Endothelial cell of umbilical vein (primary cell): ENCODE measurements at places on chromosomes 4 and X.
A peak's percentile ranks its signal among the peaks of the same experiment; 100 is the strongest.

GRCh38 chrX:56314334-56314733, 82.2 kb downstream of the KLF8 start:
- H3K27me3 ChIP-seq: no peaks in the 10 kb centered on the region
- no peak overlapping the region for H3K4me3 ChIP-seq
- H3K36me3 ChIP-seq: no peaks in the 10 kb centered on the region
- DNase-seq: no peak
- no peak overlapping the region for H3K27ac ChIP-seq

DNA sequence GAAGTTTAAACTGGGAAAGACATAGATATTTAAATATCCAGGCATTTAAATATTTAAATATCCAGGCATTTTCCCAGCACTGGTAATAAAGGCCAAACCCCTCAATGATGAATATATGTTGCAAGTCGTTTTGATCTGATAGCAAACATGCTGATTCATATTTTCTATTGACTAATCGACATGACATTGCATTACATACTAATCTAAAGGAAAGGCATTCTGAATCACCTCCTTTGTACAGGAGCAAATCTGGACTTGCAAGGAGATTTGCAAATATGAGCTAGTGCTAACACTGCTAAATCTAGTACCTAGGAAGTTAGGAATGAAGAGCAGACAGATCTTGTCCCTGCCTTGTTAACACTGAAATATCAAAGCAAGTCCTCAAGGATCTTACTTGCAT, 207.3 kb downstream of the SLC7A11 start:
- no peaks in the 10 kb centered on the region for H3K36me3 ChIP-seq
- peak; percentile 67 for DNase-seq
- H3K27me3 ChIP-seq: no peaks in the 10 kb centered on the region
- H3K4me1 ChIP-seq: peaks cover 35% of the 10 kb centered on the region
- H3K4me3 ChIP-seq: no peak overlapping the region
- peak overlapping the region; percentile 76 for H3K27ac ChIP-seq

DNA sequence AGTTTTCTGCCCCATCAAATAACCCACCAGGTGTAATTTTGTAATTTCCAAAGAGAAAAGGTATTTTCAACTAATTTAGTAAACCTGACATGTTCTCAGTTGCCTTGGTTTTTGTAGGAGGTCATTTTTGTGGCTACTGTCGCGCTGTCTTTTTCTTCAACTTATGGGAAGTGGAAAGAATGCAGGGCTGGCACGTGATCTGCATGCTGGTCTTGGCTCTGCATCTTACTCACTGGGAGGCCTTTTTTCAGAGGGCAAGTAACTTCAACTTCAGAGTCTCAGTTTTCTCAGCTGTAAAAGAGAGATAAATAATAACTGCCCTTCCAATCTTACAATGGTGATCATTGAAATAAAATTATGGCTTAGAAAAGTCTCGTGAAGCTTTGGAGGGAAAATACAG, 109.9 kb upstream of the SMIM10 start:
- H3K4me3 ChIP-seq: no peak overlapping the region
- no peak for DNase-seq
- H3K27ac ChIP-seq: no peak overlapping the region
- H3K27me3 ChIP-seq: no peaks in the 10 kb centered on the region
- H3K4me1 ChIP-seq: peaks cover under 1% of the 10 kb centered on the region

- H3K4me3 ChIP-seq: peak overlapping the region; percentile 68
- H3K27me3 ChIP-seq: no peaks in the 10 kb centered on the region
- H3K36me3 ChIP-seq: no peaks in the 10 kb centered on the region
- no peak overlapping the region for H3K27ac ChIP-seq
Measured at GRCh38 chr4:139278912-139279759, 889 bp downstream of the MGARP start.

DNA sequence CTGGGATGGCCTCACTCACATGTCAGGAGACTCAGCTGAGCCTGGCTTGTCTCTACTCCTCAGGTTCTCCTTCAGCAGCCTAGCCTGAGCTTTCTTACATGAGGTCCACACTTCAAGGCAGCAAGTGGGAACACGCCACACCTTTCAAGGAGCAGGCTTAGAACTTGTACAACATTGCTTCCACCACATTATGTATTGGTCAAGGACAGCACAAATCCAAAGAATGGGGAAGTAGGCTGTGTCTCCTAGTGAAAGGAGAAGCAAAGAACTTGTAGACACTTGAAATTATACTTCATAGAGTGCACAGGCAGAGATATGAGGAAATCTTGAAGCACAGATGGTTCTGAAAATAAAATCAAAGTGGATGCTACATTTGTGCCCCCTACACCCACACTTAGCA, 120.9 kb upstream of the NOCT start:
- no peaks in the 10 kb centered on the region for H3K27me3 ChIP-seq
- no peak for DNase-seq
- no peak overlapping the region for H3K27ac ChIP-seq

DNA sequence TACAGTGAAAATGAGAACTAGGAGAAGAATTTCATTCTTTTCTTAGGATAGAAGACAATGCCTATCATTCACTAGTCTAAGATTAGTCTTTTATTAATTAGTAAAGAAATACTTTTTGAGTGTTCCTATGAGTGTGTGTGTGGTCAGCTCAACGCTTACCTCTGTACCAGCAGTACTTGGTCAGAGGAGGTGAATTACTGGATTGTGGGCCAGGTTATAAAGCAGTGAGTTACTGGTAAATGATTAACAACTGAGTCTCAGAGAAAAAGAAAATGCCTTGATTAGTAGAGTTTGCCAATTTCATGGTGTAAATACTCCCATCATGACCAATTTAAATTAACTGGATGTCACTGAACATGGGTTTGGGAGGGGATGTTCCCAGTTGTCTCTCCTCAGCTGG, 444.6 kb downstream of the STIM2 start:
- H3K36me3 ChIP-seq: no peaks in the 10 kb centered on the region
- H3K4me1 ChIP-seq: no peaks in the 10 kb centered on the region
- H3K27ac ChIP-seq: no peak overlapping the region
- no peak overlapping the region for H3K4me3 ChIP-seq
- DNase-seq: no peak

GRCh38 chr4:1200425-1201035, 28.1 kb upstream of the SPON2 start:
- no peaks in the 10 kb centered on the region for H3K27me3 ChIP-seq
- DNase-seq: no peak
- no peaks in the 10 kb centered on the region for H3K36me3 ChIP-seq
- no peak overlapping the region for H3K27ac ChIP-seq
- no peaks in the 10 kb centered on the region for H3K4me1 ChIP-seq

- H3K4me3 ChIP-seq: no peak overlapping the region
- peak overlapping the region; percentile 93 for H3K27ac ChIP-seq
- no peaks in the 10 kb centered on the region for H3K36me3 ChIP-seq
- peak; percentile 51 for DNase-seq
- H3K4me1 ChIP-seq: peaks cover 69% of the 10 kb centered on the region
Measured at GRCh38 chr4:44149282-44149681, 299.3 kb downstream of the KCTD8 start.

DNA sequence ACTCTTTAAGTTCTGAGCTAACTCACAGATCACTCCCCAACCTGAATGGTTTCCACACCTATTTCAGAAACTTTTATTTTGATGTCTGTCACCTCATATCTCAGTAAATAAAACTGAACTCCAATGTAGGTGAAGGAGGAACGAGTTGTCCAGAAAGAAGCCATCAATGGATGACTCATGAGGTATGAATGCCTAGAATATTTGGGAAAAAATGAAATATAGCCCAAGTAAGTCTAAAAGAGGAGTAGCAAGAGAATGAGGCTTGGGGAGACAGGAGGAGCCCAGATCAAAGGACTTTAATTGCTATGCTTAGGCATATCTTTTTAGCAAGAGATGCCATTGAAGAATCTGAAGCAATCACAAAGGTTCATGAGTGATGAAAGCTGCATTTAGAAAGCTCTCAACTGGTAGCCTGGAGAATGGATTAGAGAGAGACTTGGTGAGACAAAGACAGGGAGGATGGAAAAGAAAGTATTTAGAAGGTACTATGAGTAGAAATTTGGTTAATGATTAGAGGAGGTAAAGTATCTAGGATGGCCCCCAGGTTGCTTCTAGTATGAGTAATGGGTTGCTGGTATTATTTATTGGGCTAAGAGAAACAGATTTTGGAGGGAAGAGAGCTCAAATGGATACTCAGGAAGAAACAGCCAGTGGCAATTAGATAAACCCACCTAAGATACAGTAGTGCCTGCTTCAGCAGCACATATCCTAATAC, 39.4 kb downstream of the NOCT start:
- H3K4me1 ChIP-seq: peaks cover 5% of the 10 kb centered on the region
- H3K27me3 ChIP-seq: no peaks in the 10 kb centered on the region
- H3K4me3 ChIP-seq: no peak overlapping the region
- no peak overlapping the region for H3K27ac ChIP-seq
- peaks cover 2% of the 10 kb centered on the region for H3K36me3 ChIP-seq

DNA sequence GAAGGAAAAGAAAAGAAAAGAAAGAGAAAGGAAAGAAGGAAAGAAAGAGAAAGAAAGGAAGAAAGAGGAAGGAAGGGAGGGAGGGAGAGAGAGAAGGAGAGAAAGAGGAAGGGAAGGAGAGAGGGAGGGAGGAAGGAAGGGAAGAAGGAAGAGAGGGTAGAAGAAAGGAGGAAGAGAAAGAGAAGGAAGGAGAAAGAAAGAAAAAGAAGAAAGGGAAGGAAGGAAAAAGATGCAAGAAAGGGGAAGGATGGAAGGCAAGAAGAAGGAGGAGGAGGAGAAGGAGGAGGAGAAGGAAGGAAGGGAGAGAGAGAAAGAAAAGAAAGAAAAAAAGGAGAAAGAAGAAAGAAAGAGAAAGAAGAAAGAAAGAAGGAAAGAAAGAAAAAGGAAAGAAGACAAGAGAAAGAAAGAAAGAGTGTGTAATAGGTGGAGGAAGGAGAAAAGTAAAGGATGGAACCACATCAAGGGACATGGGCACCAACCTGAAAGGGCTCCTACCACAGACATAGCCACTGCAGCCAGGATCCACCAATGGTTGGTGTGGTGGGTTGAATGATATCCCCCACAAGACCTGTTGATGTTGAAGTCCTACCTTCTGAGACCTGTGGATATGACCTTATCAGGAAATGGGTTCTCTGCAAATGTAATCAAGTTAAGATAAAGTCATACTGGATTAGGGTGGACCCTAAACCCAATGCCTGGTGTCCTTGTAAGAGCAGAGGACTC, 80.2 kb downstream of the RELL1 start:
- peaks cover 13% of the 10 kb centered on the region for H3K4me1 ChIP-seq
- no peaks in the 10 kb centered on the region for H3K27me3 ChIP-seq
- no peak overlapping the region for H3K27ac ChIP-seq
- no peak overlapping the region for H3K4me3 ChIP-seq
- H3K36me3 ChIP-seq: peaks cover 2% of the 10 kb centered on the region

GRCh38 chr4:74524985-74525384, 80.0 kb downstream of the AREG start:
- no peak overlapping the region for H3K4me3 ChIP-seq
- DNase-seq: no peak
- H3K36me3 ChIP-seq: no peaks in the 10 kb centered on the region
- no peaks in the 10 kb centered on the region for H3K27me3 ChIP-seq
- no peak overlapping the region for H3K27ac ChIP-seq
- H3K4me1 ChIP-seq: no peaks in the 10 kb centered on the region

GRCh38 chr4:5836943-5837342, 55.9 kb downstream of the CRMP1 start:
- no peak overlapping the region for H3K27ac ChIP-seq
- H3K36me3 ChIP-seq: no peaks in the 10 kb centered on the region
- H3K27me3 ChIP-seq: no peaks in the 10 kb centered on the region
- no peaks in the 10 kb centered on the region for H3K4me1 ChIP-seq
- no peak overlapping the region for H3K4me3 ChIP-seq

DNA sequence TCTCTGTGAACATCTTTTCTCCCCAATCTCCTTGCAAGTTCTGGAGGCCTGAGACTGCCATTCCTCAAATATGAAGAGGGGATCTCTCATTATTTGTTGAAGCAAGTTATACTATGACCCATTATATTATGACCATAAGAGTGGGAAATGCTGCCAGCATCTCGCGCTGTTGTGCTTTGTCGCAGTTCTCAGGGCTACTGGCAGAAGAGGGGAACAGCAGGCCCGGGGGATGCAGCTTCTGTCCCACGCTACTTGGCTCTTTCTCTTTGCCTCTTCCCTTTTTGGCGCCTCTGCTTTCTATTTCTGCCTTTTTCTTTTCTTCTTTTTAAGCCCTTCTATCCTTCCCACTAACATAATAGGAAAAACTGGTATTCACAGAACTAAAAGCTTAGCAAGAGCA, 64.2 kb downstream of the GEMIN8 start:
- no peak overlapping the region for H3K27ac ChIP-seq
- H3K4me3 ChIP-seq: no peak overlapping the region
- no peaks in the 10 kb centered on the region for H3K36me3 ChIP-seq
- DNase-seq: no peak
- no peaks in the 10 kb centered on the region for H3K27me3 ChIP-seq

- H3K27ac ChIP-seq: no peak overlapping the region
- H3K27me3 ChIP-seq: no peaks in the 10 kb centered on the region
- DNase-seq: peak; percentile 73
- H3K4me1 ChIP-seq: peaks cover 11% of the 10 kb centered on the region
- no peaks in the 10 kb centered on the region for H3K36me3 ChIP-seq
- H3K4me3 ChIP-seq: no peak overlapping the region
Measured at GRCh38 chrX:150200820-150201287, 162.3 kb upstream of the MAMLD1 start.

- H3K27me3 ChIP-seq: no peaks in the 10 kb centered on the region
- no peak overlapping the region for H3K27ac ChIP-seq
- no peaks in the 10 kb centered on the region for H3K4me1 ChIP-seq
Measured at GRCh38 chr4:181479141-181479540, 764.1 kb upstream of the TENM3 start.

GRCh38 chr4:107069049-107069448, 32.9 kb upstream of the DKK2 start:
- peak overlapping the region; percentile 40 for H3K27ac ChIP-seq
- no peaks in the 10 kb centered on the region for H3K27me3 ChIP-seq
- DNase-seq: peak; percentile 90
- no peaks in the 10 kb centered on the region for H3K36me3 ChIP-seq

- H3K36me3 ChIP-seq: no peaks in the 10 kb centered on the region
- no peaks in the 10 kb centered on the region for H3K27me3 ChIP-seq
- no peak overlapping the region for H3K4me3 ChIP-seq
- DNase-seq: no peak
- no peak overlapping the region for H3K27ac ChIP-seq
- H3K4me1 ChIP-seq: no peaks in the 10 kb centered on the region
Measured at GRCh38 chr4:173280998-173281397, 53.2 kb downstream of the HMGB2 start.

- peaks cover 7% of the 10 kb centered on the region for H3K4me1 ChIP-seq
- H3K27me3 ChIP-seq: no peaks in the 10 kb centered on the region
- no peak for DNase-seq
- no peak overlapping the region for H3K27ac ChIP-seq
- no peaks in the 10 kb centered on the region for H3K36me3 ChIP-seq
Measured at GRCh38 chr4:152849350-152849749, 69.6 kb downstream of the ARFIP1 start.

DNA sequence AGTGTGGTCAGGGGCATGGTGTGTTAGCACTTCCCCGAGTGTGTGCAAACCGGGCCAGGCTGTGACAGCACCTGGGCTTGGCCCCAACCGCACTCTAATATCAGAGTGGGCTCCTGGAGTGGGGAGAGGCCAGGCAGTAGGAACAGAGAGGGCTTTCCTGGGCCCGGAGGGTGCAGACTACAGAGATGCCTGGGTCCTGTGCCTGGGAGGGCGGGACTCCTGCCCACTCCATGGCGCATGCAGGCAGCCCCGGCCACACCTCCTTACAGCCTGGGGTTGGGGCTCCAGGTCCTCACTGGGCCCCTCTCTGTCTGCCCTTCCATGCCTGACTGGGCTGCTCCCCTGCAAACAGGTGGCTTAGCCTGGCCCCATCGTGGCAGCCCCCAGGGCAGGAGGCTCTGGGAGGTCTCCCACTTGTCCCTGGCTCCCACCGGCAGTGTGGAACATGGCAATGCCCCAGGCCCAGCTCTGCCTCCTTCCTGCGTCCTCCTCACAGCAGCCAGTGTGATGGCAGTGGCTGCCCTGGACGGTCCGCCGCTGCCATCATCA, 60.4 kb downstream of the AGA start:
- H3K4me1 ChIP-seq: no peaks in the 10 kb centered on the region
- DNase-seq: no peak
- no peaks in the 10 kb centered on the region for H3K36me3 ChIP-seq
- no peak overlapping the region for H3K4me3 ChIP-seq
- H3K27ac ChIP-seq: no peak overlapping the region
